ENCODE measurements at places on chromosomes 6 and 20.

DNA sequence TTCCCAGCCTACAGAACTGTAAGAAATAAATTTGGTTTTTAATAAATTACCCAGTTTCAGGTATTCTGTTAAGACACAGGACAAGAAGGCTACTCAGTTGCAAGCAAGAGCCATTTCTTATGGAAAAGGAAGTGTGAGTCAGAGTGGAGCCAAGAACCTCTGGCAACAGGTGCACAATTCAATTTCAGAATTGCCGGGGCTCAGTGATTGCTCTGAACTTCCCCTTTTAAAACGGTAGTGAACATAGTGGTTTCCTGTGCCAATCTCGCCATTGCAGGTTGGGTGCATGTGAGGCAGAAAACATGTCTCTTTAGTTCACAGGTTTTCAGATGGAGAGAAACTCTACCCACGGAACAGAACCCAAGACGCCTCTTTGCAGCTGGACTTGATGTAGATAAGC lies 16.4 kb downstream of the PIGT start:
- no peak for DNase-seq

- no peak for DNase-seq
Measured at GRCh38 chr6:33329058-33329457, 11.5 kb upstream of the ZBTB22 start.

DNA sequence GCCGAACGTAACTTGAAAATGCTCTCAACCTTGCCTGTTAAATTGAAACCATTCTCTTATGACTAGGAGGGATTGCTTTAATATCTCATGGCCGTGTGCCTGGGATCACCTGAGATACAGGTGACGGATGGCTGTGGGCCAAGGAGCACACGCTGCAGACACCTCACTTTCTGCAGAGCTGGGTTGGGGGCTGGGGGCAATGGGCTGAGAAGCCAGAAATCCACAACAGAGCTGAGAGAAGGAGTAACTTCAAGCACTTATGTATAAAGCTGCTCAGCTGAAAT lies 170.9 kb downstream of the DTNBP1 start:
- no peak for DNase-seq

- DNase-seq: no peak
Measured at GRCh38 chr20:32966382-32966781, 37.9 kb downstream of the SUN5 start.

- no peak for DNase-seq
Measured at GRCh38 chr6:75023634-75024033, 182.2 kb downstream of the COL12A1 start.

GRCh38 chr6:147057188-147057587 lies 147.0 kb upstream of the STXBP5 start:
- no peak for DNase-seq

DNA sequence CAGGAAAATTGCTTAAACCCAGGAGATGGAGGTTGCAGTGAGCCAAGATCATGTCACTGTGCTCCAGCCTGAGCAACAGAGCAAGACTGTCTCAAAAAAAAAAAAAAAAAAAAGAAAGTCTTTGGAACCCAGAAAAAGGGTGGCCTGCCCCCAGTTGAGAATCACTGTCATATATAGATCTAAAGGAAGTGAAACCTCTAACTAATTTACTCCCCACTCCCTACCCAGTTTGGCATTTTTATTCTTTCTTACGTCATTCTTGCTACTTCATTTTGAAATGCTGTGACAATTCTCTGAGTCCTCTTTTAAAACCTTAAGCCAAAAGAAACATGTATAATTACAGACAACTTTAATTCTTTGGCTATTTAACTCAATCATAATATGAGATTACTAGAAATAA lies 254.8 kb downstream of the CDC5L start:
- no peak for DNase-seq

DNA sequence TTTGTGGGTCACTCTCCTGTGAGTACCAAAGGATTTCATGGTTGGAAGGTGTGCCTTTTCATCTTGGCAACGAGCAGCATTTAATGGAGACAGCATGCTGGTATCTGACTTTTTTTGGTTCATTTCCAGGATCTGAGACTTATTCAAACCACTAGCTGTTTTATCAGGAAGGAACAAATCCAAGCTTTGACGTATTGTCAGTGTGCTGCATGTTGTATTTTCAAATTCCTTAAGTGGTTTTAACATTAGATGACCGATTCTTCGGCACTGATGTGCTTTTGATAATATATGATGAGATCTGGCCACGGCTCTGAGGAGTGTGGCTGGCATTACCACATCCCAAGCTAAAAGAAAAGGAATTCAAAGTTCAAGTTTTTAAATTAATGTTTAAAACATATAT lies 6.4 kb downstream of the RMND1 start:
- DNase-seq: no peak
